Sigmoid colon (tissue), 7 donors: ENCODE measurements at places on chromosomes 16 and 17. TPM values are rescaled to one million over a fixed set of nuclear protein-coding genes. Genes with fewer than 3 reads are reported as not detected.

GRCh38 chr16:89561884-89562599 is 1.6 kb downstream of the RPL13 start:
- no peak for DNase-seq
- peak overlapping the region; percentile 97 for H3K27ac ChIP-seq

GRCh38 chr16:49625311-49626065 is 230.4 kb downstream of the ZNF423 start:
- H3K27me3 ChIP-seq, result no peaks in the 10 kb centered on the region
- H3K4me1 ChIP-seq, result peaks cover 10% of the 10 kb centered on the region
- H3K36me3 ChIP-seq, result no peaks in the 10 kb centered on the region
- H3K4me3 ChIP-seq, result no peak overlapping the region
- H3K27ac ChIP-seq, result no peak overlapping the region
- no peak for DNase-seq

DNA sequence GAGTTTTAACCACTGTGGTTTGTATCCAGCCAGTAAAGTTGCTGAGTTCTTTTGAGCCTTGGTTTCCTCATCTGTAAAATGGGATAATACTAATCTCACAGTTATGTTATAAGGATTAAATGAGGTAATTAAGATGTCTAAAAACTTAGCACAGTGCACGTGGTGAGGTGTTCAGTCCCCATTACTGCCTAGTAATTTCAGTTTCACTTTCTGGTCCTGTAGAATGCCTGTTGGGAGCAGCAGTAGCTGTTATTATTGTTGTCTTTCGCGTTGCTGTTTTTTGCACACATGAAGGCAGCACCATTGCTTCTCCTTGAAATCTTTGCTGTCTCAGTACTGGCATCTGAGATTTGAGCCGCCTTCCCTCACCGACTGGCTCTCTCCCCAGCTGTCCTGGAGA is 182.4 kb downstream of the DNAH9 start:
- H3K4me3 ChIP-seq, result no peak overlapping the region
- H3K36me3 ChIP-seq, result no peaks in the 10 kb centered on the region
- no peaks in the 10 kb centered on the region for H3K27me3 ChIP-seq
- no peak for DNase-seq
- no peaks in the 10 kb centered on the region for H3K4me1 ChIP-seq

DNA sequence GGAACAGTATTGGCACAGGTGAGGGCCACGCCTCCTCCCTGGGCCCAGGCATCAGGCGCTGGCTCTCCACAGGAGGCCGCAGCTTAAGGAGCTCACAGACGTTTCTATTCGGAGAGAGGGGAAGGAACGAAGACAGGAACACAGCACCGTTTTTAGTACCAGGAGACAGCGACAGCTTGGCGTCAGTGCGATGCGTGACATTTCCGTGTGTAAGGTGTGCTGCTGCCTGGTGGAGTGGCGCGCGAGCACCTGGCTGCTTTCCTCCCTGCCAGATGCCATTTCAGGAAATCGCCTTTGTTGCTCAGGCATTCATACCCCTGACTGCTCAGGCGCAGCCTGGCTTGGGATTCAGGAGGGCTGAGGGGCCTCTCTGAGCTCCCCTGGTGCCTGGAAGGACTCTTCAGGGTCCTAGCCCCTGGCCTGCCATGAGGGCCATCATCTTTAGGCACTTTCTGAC is 367.5 kb downstream of the CPPED1 start:
- no peaks in the 10 kb centered on the region for H3K36me3 ChIP-seq
- no peak for DNase-seq
- H3K4me3 ChIP-seq, result no peak overlapping the region
- H3K27ac ChIP-seq, result no peak overlapping the region
- H3K27me3 ChIP-seq, result no peaks in the 10 kb centered on the region

DNA sequence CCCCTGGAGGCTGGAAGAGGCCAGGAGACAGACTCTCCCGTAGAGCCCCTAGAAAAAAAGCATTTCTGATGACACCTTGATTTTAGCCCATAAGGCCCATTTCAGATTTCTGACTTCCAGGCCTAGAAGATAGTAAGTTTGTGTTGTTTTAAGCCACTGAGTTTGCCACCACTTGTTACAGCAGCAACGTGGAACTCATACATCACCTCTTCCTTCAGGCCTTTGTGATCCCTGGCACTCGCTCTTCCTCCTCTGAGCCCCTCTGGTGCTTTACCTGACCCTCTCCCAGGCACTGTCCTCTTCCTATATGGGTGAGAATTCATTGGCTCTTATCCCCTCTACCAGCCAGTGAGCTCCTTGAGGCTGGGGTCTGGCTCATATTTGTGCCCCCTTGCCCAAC is 18.7 kb upstream of the KRT19 start:
- H3K27ac ChIP-seq, result no peak overlapping the region
- no peak overlapping the region for H3K4me3 ChIP-seq
- DNase-seq, result no peak
- H3K36me3 ChIP-seq, result no peaks in the 10 kb centered on the region
- H3K27me3 ChIP-seq, result no peaks in the 10 kb centered on the region
- peaks cover 30% of the 10 kb centered on the region for H3K4me1 ChIP-seq

ABCC3 gene
- total RNA-seq, result 0.71 TPM

GRCh38 chr17:37750768-37751475 is 6.1 kb upstream of the HNF1B start:
- H3K4me1 ChIP-seq, result no peaks in the 10 kb centered on the region
- no peak for DNase-seq
- H3K36me3 ChIP-seq, result no peaks in the 10 kb centered on the region
- H3K4me3 ChIP-seq, result no peak overlapping the region
- peaks cover 43% of the 10 kb centered on the region for H3K27me3 ChIP-seq
- no peak overlapping the region for H3K27ac ChIP-seq

RAB11FIP4 gene
- total RNA-seq, result 0.66 TPM

NPIPA2 gene
- total RNA-seq, result not detected

- H3K36me3 ChIP-seq, result no peaks in the 10 kb centered on the region
- peak overlapping the region; percentile 91 for H3K27ac ChIP-seq
- H3K27me3 ChIP-seq, result no peaks in the 10 kb centered on the region
- peak; percentile 74 for DNase-seq
- peak overlapping the region; percentile 78 for H3K4me3 ChIP-seq
- H3K4me1 ChIP-seq, result peaks cover 40% of the 10 kb centered on the region
Observed at GRCh38 chr17:28744104-28744971, 527 bp downstream of the TRAF4 start.

CARD14 gene
- total RNA-seq, result not detected

DNA sequence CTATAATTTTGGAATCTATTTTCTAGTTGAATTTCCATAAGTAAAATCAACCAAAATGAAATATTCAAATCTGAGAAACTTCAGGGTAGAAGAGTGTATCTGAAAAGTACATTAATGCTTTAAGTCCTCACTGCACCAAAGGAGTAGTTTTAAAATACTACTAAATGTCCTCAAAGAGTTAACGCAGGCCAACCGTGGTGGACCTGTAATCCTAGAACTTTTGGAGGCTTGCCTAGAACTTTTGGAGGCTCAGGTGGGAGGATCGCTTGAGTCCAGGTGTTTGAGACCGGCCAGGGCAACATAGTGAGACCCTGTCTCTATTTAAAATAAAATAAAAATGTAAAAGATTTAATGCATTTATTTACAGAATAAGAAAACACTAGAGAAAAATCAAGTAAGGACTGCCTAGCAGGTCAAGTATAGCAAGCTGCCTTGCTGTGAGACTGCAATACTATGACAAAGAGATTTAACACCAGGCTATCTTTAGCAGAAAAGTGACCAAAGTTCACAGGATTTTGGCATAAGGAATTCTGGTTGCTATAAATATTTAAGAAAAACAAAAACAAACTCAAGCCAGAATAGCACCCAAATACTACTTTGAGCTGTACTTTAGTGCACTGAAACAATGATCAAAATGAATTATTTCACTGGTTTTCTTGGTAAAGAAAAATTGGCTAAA is 41.0 kb downstream of the CHCT1 start:
- no peak overlapping the region for H3K4me3 ChIP-seq
- peaks cover 22% of the 10 kb centered on the region for H3K36me3 ChIP-seq
- H3K27ac ChIP-seq, result no peak overlapping the region
- no peak for DNase-seq
- peaks cover 8% of the 10 kb centered on the region for H3K4me1 ChIP-seq

- H3K4me1 ChIP-seq, result no peaks in the 10 kb centered on the region
- no peaks in the 10 kb centered on the region for H3K36me3 ChIP-seq
- DNase-seq, result no peak
- H3K27ac ChIP-seq, result no peak overlapping the region
- no peak overlapping the region for H3K4me3 ChIP-seq
- H3K27me3 ChIP-seq, result no peaks in the 10 kb centered on the region
Observed at GRCh38 chr17:76207275-76208059, 32.8 kb downstream of the RNF157 start.

PRRT2 gene
- total RNA-seq, result 22.7 TPM
